Cardiac atrium fibroblast (primary cell): ENCODE measurements at places on chromosomes 7 and 10. TPM values are rescaled to one million over a fixed set of nuclear protein-coding genes. Genes with fewer than 3 reads are reported as not detected.

STEAP1B gene
- 1.8 and 5.2 TPM in 2 replicates for total RNA-seq

GPR85 gene
- 0.16 TPM in 1 of 2 replicates, not detected in the other for total RNA-seq

MUC3A gene
- not detected in 2 replicates for total RNA-seq

TWIST1 gene
- total RNA-seq, result 13.5 and 18.0 TPM in 2 replicates

STAG3 gene
- 0.16 and 1.8 TPM in 2 replicates for total RNA-seq

PRKCQ gene
- total RNA-seq, result 0.32 TPM in 1 of 2 replicates, not detected in the other

GSTO2 gene
- 0.32 and 0.36 TPM in 2 replicates for total RNA-seq

CPA2 gene
- not detected in 2 replicates for total RNA-seq

PRF1 gene
- total RNA-seq, result not detected in 2 replicates

TRPV6 gene
- not detected in 2 replicates for total RNA-seq

STEAP1 gene
- total RNA-seq, result 29.4 and 72.7 TPM in 2 replicates

IFIT3 gene
- total RNA-seq, result 8.5 and 14.7 TPM in 2 replicates

PRSS2 gene
- not detected in 2 replicates for total RNA-seq

TAS2R41 gene
- not detected in 2 replicates for total RNA-seq

GOT1 gene
- total RNA-seq, result 27.1 and 27.3 TPM in 2 replicates

SYT15B gene
- total RNA-seq, result under 0.01 and 0.16 TPM in 2 replicates

PTPRN2 gene
- total RNA-seq, result 3.4 and 4.2 TPM in 2 replicates

EBLN1 gene
- not detected in 2 replicates for total RNA-seq

NEUROD6 gene
- total RNA-seq, result not detected in 2 replicates

IFRD1 gene
- total RNA-seq, result 29.1 and 42.3 TPM in 2 replicates

SP8 gene
- total RNA-seq, result not detected in 2 replicates

MNX1 gene
- total RNA-seq, result not detected in 2 replicates

SMKR1 gene
- not detected in 2 replicates for total RNA-seq

GRM3 gene
- not detected in 2 replicates for total RNA-seq

TBRG4 gene
- 46.5 and 63.0 TPM in 2 replicates for total RNA-seq

PRRT4 gene
- 1.8 TPM in 1 of 2 replicates, not detected in the other for total RNA-seq

PSD gene
- 0.72 and 1.1 TPM in 2 replicates for total RNA-seq
